ENCODE measurements at places on chromosomes 16 and 17. TPM values are rescaled to one million over a fixed set of nuclear protein-coding genes. Genes with fewer than 3 reads are reported as not detected.

GPR139 gene
- total RNA-seq, result not detected

NME2 gene
- 1,659 TPM for total RNA-seq

PDIA2 gene
- 0.13 TPM for total RNA-seq

SLX4 gene
- total RNA-seq, result 5.0 TPM

AFMID gene
- total RNA-seq, result 40.0 TPM

MYH1 gene
- total RNA-seq, result not detected

ICAM2 gene
- not detected for total RNA-seq

CMTM1 gene
- total RNA-seq, result 0.76 TPM

KRTAP4-9 gene
- total RNA-seq, result not detected

PRSS22 gene
- total RNA-seq, result 2.0 TPM

MPO gene
- not detected for total RNA-seq

IRX5 gene
- total RNA-seq, result 2.1 TPM

PPL gene
- total RNA-seq, result 1.9 TPM
